ENCODE measurements at places on chromosomes 13 and 19.

GRCh38 chr13:23673867-23674605, 103.8 kb downstream of the TNFRSF19 start:
- no peak for DNase-seq

DNA sequence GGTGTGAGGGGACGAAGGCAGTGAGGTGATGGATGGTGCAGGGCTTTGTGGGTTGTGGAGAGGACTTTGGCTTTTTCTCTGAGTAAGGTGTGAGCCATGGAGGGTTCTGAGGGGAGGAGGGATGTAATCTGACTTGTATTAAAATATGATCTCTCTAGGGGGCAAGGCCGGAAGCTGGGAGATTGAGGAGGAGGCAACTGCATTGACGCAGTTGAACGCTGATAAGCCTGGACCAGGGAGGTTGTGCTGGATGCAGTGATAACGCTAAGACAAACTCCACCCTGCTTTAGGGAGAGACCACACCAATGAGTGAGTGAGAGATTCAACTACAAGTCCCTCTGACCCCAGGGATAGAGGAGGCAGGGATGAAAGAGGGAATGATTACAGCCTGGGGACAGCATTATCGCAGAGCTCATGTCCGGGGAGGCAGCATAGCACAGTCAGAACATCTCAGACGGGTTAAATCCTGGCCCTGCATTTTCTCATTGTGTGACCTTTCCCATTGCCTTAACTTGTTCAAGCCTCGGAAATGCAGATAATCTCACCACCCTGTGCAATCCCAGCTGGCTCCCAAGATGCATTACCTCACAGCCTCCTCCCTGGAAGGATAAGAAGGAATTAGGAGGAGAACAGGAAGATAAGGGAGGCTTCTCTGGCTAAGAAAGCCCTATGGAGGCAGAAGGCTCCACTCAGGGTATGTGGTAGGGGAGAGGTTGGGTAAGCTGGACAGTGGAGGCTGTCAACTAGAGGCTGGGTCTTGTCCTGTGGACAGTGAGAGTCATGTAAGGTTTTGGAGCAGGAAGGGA, 124.2 kb downstream of the CACNA1A start:
- DNase-seq, result no peak

DNA sequence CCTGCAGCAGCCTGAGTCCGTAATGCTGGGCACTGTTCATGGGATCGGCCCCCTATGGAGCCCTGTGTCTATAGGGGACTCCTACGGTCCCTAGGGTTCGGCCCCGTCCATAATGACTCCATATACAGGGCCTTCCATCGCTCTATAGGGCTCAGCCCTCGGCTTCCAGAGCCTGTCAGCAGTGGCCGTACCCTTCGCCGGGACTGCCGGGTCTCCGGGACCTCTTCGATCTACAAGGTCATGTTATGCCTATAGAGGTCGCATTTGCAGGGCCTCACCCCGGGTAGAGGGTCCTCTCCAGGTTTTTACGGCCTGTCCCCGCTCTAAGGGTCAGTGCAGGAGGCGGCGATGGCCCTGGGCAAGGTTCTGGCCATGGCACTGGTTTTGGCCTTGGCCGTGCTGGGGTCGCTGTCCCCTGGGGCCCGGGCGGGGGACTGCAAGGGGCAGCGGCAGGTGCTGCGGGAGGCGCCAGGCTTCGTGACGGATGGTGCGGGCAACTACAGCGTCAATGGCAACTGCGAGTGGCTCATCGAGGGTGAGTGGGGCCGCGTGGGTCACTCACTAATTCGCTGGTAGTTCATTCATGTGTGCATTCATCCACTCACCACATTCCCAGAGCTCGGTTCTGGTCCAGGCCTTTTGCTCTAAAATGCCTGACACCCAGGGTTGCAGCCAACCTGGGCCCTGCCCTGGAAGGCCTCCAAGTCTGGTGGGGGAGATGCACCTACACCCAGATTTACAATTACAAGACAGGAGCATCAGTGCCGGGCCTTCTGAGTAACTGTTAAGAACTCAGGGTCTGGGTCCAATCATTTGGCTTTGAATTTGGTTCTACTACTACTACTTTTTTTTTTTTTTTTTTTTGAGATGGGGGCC, 699 bp downstream of the MEGF8 start:
- DNase-seq, result no peak

DNA sequence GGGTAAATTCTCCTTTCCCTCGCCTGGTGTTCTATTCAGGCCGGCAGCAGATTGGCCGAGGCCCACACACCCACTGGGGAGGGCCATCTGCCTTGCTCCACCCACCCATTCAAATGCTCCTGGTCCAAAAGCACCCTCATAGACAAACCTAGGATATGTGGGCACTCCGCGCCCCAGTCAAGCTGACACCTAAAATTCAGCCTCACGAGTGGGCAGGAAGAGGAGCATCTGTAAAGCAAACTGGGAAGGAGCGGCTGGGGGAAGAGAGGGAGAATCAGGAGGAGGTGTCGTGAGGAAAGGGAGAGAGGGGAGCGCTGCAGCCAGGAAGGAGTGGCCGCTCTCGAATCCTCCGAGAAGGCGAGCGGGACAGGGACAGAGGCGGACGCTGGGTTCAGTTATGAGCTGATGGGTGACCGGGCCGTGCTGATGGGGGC, 136.9 kb downstream of the USP12 start:
- no peak for DNase-seq

DNA sequence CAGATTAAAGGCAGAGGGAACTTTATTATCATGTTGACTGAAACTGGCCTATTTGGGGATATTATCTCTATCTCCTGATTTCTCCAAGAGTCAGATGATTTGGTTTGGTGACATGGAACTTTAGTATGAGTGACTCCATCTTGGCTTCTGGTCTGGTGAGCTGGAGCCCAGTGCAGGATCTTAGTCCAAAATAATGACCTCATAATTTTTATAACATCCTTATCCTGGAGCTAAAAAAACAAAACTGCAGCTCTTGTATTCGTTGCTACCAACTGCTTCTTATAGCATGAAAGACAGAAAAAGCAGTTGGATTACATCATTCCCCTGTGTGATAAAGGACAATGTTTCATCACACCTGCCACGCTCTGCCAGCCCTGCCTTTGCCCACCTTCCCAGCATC, 39.3 kb upstream of the RNF17 start:
- DNase-seq, result no peak
